ENCODE measurements at places on chromosomes 13 and 19.

GRCh38 chr13:64293923-64294322 lies 2878.3 kb upstream of the PCDH20 start:
- DNase-seq, result no peak
- no peaks in the 10 kb centered on the region for H3K36me3 ChIP-seq
- H3K4me3 ChIP-seq, result no peak overlapping the region
- no peak overlapping the region for H3K27ac ChIP-seq
- H3K4me1 ChIP-seq, result no peaks in the 10 kb centered on the region

DNA sequence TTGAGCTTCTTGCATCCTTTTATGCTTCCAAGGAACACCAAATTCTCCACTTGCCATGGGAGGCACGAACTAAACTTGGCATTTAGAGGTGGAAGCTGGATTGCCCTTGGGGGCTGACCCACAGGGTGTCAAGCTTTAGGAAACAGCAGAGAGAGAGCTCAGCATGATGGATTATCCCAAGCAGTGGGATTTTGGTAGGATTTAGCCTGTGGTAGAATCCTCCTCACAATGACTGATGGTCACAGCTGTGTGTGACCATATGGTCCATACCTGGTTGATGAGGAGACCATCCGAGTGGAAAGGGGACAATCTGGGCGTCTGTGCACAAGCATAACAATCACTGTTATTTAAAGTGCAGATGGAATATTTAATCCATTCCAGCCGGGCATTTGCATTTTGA lies 40.1 kb upstream of the PSG9 start:
- no peak overlapping the region for H3K4me3 ChIP-seq
- H3K27me3 ChIP-seq, result no peaks in the 10 kb centered on the region
- no peaks in the 10 kb centered on the region for H3K36me3 ChIP-seq
- DNase-seq, result no peak

GRCh38 chr13:81171065-81171647 lies 830.2 kb upstream of the SPRY2 start:
- H3K4me3 ChIP-seq, result no peak overlapping the region
- no peaks in the 10 kb centered on the region for H3K4me1 ChIP-seq
- no peak for DNase-seq

GRCh38 chr19:19345232-19345631 lies 24.6 kb downstream of the MAU2 start:
- H3K36me3 ChIP-seq, result peaks cover 13% of the 10 kb centered on the region
- H3K4me1 ChIP-seq, result no peaks in the 10 kb centered on the region
- DNase-seq, result no peak
- no peaks in the 10 kb centered on the region for H3K27me3 ChIP-seq
- no peak overlapping the region for H3K4me3 ChIP-seq

DNA sequence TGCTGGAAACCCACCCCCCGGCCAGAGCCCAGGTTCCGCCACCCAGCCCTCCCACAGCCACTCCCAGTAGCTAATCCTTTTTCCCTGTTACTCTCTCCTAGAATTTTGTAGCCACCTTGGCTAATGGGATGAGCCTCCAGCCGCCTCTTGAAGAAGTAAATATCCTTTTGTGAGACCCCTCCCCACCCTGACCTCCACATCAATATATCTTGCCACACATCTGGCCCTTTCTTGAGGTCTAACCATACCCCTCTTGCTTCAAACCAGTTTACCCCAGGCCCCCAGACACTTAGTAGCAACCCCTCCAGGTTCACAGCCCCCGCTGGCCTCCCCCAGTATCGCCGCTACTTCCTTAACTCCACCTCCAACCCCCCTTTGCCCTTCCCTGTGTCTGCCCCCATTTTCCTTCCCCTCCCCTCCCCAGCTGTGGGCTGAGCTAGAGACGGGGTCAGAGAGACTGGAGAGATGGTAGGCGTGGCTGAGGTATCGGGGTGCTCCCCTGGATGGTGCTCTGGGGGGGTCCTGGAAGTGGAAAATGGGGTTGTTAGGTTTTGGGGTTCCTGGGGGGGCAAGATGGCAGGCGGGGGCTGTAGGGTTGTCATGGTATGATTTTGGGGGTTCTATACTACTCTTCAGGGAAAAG lies 2.8 kb downstream of the PRMT1 start:
- peaks cover 7% of the 10 kb centered on the region for H3K36me3 ChIP-seq
- DNase-seq, result no peak
- H3K4me1 ChIP-seq, result peaks cover 34% of the 10 kb centered on the region
- peak overlapping the region; percentile 99 for H3K4me3 ChIP-seq
- H3K27me3 ChIP-seq, result peaks cover 6% of the 10 kb centered on the region

Data from neural crest cell (in vitro differentiated cells).